ENCODE measurements at places on chromosomes 2 and 18.

- DNase-seq = no peak
Measured at GRCh38 chr2:55804535-55804934, 110.9 kb upstream of the PNPT1 start.

- no peak for DNase-seq
Measured at GRCh38 chr18:56322406-56322805, 316.0 kb downstream of the TXNL1 start.

- DNase-seq = no peak
Measured at GRCh38 chr18:44945888-44946401, 265.3 kb downstream of the SETBP1 start.

DNA sequence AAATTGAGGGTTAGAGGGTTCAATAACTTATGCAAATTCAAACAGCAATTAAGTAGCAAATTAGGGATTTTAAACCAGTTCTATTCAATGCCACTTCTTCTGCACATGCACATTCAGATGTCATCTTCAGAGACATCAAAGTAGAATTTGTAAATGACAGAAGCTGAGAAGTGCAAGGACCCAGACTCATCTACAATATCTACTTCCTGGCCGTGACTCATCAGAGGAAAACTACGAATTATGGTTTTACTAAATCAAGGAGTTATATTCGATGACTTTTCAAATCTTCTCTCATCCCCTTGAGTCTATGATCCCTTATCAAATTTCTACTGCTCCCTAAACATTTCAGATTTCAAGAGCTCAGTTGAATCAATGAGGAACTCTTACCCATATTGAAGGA is 20.0 kb upstream of the STAT4 start:
- no peak for DNase-seq

DNA sequence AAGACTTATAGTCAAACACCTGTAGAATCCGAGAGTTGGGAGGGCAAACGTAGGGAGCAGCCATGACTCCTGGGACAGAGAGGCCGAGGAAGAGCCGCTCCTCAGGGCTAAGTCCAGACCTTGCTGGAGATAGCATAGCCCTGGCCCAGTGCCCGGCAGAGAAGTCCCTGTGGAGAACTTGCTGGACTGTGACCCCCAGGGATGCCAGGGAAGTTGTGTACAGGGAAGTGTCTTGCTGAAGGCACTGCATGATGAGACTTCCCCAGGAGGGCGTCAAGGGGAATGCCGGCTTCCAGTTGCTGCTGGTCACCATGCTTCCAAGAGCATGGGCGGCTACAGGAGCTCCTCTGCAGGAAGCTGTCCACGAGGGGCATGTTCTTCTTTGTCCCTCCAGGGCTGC is 8.6 kb upstream of the CNDP1 start:
- DNase-seq = no peak

- DNase-seq = no peak
Measured at GRCh38 chr2:72859831-72860262, 27.4 kb upstream of the SPR start.

- no peak for DNase-seq
Measured at GRCh38 chr2:11547912-11548497, 14.2 kb downstream of the GREB1 start.

- DNase-seq = no peak
Measured at GRCh38 chr18:12257996-12258718, 4.0 kb downstream of the CIDEA start.

DNA sequence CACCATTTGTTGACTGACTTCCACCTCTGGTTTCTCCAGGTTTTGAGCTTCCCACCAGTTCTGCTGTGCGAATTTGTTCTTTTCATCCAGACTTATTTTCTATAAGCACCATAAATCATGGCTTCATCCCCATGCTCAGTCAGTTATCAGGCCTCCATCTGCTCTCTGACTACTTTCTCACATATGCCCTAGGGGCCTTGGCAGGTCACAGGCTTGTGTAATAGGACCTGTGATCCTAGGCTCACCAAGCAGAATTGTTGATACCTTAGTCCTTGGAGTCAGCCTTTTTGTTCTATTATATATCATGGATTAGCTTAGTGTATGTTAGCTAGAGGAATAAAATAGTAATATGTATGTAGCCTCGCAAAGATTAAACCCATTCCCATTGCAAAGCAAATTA is 284.2 kb upstream of the TANK start:
- no peak for DNase-seq

DNA sequence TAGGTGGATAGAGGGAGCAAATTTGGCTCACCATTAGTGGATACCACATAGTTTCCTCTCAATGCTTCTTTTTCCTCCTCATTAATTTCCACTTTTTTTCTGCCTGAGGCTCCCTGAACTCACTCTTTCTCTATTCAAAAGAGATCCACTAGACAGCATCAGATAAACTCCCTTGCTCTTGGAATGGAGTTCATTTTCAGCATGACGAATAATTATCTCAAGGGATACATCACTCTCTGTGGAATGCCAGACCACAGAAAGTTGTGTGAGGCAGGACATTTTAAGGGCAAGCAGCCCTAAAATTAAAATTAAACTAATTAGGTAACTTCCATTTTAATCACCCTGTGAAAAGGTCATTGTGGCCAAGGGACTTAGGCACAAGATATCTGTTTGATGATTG is 1920.1 kb upstream of the CELF4 start:
- DNase-seq = no peak

- DNase-seq = no peak
Measured at GRCh38 chr18:52715421-52715820, 375.4 kb downstream of the DCC start.

DNA sequence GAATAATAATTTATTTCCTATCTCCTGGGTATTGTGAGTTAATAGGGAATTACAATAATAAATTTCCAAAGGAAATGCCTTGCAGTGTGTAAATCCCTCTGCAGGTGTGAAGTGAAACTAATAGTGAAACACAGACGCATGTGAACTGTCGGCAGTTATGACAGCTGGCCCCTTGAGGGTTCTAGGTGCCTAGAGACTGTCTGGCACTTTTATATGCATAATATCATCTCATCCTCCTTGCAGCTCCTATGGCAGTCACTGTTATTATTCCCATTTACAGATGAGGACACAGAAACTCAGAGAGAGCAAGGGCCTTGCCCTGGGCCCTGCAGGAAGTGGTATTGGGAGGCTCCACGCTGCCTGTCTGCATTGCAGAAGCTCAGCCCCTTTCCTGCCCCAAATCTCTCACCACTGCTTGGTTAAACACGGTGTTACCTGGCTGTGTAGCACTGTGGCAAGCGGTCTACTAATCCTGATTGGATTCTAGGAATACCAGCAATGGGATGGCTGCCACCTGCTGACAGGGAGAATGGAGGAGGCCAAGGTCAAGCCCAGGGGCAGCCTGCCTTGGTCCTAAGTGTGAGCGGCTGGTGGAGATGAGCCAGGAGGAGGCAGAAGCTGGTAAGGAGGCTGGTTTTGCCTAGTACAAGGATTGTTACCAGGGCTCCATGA is 32.8 kb upstream of the ACKR3 start:
- no peak for DNase-seq

- DNase-seq = no peak
Measured at GRCh38 chr18:12843420-12844350, 40.4 kb downstream of the PTPN2 start.

GRCh38 chr2:72895759-72896281 is 8.6 kb downstream of the SPR start:
- no peak for DNase-seq

GRCh38 chr2:84801811-84802210 is 79.1 kb downstream of the TRABD2A start:
- DNase-seq = no peak

DNA sequence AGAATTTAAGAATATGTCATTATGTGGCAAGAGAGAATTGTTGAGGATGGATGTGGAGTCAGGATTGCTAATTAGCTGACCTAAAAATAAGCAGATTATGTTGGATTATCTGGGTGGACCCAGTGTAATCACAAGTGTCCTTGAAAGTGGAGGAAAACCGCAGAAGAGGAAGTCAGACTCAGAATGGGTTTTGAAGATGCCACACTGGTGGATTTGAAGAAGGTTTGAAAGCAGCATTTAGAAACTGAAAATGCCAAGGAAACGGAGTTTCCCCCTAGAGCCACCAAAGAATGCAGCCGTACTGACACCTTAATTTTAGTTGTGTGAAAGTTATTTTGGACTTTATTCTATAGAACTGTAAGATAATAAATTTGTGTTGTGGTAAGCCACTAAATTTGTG is 41.6 kb upstream of the DPP10 start:
- no peak for DNase-seq

- no peak for DNase-seq
Measured at GRCh38 chr2:241379481-241380480, 23.7 kb downstream of the FARP2 start.

DNA sequence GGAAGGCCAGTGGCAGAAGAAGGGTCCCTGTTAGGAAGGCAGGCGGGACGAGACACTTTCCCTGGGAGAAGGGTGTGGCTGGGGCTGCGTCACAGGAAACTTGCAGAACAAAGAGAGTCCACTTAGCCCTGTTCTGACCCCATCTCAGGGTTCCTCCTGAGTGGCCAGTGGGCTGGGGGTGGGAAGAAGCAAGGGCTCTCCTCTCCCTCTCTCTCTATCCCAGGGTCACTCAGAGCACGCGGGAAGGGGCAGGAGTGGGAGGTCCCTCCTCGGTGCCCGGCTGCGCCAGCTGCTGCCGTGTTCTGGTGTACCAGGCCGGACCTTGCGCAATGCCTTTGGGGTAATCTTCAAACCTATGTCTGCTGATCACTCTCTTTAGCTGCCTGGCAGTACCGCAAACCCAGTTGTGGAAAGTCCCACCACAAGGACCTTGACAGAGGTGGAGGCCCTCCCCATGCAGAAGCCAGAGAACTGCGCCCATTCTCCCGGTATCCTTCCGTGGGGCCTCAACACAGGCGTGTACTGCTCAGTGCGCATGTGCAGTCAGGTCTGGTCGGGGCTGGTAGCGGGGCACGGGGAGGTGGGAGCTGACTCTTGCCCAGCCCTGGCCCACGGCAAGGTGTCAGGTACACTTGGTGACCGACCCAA is 47.8 kb upstream of the ST3GAL5 start:
- no peak for DNase-seq

DNA sequence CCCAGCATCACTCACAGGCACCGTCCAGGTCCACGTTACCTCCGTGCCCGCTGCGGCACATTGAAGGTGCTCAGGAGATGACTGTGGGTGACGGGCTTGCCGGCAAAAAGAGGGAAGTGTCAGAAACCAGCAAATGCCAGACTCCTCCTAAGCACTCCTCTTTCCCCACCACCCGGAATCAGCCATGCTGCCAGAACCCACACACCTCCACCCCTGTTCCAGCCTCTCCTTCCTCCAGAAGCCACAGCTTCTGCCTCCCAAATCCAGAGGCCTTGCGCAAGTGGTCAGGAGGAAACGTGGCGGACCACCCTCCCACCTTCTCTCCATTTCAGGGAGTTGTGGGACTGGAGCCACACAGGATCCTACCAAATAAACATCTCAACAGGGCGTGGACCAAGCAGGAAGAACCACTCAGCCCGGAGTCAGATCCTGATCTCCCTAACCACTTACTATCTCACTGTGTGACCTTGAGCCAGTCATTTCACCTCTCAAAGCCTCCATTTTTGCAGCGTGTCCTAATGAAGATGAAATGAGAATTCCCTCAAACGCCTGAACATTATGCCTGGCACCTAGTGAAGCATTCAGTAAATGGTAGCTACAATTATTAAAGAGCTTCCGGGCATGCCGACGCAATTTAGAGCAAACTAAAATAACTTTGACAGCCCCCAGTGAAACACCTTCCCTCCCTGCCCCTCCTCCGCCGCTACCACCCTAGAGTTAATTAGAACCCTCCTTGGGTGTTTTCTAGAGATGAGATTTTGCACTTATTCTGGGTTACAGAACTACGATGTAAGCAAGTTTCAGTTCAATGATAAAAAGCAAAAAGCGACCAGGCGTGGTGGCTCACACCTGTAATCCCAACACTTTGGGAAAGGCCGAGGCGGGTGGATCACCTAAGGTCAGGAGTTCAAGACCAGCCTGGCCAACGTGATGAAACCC is 32.9 kb downstream of the SMAD7 start:
- no peak for DNase-seq

- DNase-seq = peak; percentile 51
Measured at GRCh38 chr18:55576001-55576400, 12.0 kb downstream of the TCF4 start.

DNA sequence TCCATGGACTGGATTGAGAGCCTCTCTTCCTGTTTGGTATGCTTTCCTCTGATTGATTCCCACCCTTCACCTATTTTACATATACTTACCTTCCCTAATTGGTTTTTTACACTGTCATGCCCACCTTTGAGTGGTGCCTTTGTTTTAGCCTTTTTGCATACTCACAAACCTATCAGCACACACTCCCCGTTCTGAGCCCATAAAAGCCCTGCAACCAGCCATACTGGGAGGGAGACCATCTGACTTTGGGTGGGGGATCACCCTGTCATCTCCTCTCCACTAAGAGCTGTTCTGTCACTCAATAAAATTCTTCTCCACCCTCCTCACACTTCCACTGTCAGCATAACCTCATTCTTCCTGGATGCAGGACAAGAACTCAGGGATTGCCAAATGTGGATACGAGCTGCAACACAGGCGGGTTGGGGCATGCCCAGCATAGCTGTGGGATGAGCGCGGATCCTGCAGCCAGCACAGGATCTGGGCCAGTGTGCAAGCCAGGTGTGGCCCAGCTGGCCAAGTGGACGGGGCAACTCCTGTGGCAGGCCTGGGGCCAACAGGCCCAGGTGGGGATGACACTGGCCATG is 9.4 kb upstream of the MOB1A start:
- no peak for DNase-seq

GRCh38 chr18:41315134-41315533 is 639.9 kb upstream of the PIK3C3 start:
- no peak for DNase-seq

GRCh38 chr18:5693699-5694294 is 150.0 kb upstream of the EPB41L3 start:
- no peak for DNase-seq

DNA sequence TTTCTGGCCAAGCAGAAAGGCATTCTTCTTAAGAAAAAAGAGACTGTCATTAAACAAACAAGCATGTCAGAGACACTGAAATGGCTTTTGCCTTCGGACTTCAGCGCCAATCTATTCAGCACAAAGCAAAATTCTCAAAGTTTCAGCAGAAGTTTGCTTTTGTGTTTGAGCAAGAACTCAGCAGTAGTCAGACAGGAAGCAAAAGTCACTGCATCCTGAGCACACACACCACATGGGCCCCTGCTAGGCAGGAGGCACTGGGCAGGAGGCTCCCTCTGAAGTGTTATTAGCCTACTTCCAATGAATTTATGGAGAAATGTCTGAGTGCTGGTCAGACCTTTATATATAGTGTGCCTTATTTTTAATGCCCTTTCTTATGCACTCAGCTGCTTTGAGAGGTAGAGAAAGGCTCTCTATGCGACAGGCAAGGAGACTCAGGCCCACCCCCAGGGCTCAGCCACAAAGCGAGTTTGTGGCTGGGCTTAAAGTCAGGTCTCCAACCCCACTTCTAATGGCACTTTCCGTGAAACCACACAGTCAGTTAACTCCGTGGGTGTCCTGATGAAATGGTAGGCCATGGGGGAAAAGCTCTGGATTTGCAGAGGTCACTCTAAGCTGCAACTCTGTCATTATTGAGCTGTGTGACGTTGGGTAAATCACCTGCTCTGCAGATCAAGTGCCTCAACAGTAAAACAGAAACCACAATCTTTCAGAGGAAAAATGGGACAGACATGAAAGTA is 161.0 kb upstream of the TMEM200C start:
- no peak for DNase-seq
